ACHN (cell line): ENCODE measurements at places on chromosomes 16 and 17.

DNA sequence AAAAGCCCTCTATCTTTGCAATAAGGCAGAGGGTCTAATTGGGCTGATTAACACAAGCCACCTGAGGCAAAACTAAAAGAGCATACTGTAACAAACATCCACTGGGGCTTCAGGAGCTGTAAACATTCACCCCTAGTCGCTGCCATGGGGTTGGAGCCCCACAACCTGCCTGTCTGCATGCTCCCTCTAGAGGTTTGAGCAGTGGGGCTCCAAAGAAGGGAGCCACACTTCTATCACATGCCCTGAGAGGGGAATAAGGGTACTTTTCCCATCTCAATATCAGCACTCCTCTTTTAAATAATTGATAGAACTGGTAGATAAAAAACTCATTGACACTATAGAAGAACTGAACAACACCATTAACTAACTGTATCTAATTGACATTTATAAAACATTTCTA is 130.1 kb upstream of the COX10 start:
- no peak for DNase-seq

GRCh38 chr16:19173649-19174383 is 5.8 kb downstream of the SYT17 start:
- DNase-seq, result no peak

DNA sequence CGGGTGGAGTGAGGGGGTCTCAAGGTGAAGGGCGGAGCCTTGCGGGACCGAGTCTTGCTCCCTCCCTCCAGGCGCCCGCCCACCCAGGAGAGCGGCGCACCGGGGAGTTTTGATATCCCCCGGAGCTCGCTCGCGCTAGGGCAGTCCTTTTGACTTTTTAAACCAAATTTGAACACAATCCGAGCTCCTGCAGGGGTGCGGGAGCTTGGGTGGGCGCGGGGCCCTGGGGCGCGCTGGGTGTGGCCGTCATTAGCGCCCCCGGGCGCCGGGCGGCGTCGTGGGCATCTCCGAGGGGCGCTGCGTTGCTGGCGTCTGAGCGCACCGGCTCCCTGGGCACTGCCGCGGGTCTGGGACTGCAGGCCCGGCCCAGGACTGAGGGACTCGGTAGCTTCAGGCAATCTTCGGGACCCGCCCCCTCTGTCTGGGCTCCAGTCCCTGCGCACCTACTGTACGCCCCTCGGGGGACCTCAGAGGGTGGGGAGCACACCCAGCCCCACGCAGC is 10.9 kb downstream of the MAF start:
- DNase-seq, result no peak

- peak; percentile 96 for DNase-seq
Observed at GRCh38 chr17:57518587-57519581, 226.2 kb downstream of the CCDC182 start.

DNA sequence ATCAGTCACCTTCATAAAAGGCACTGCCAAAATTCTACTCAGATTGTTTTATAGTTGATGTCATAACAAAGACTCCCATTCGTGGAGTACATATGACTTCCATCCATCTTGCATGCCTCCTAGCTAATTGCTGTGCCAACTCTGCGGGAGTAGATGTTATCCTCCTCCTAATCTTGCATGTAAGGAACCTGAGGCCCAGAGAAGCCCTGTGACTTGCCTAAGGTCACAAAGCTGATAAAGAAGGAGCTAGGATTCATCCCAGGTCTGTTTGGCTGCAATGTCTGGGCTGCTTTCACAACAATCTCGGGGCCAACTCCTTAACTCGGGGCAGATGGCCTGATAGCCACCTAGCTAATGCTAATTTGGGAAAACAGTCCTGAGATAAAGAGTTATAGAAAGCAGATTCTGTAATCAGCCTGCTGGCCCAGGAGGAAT is 87.3 kb downstream of the YPEL2 start:
- DNase-seq, result no peak

DNA sequence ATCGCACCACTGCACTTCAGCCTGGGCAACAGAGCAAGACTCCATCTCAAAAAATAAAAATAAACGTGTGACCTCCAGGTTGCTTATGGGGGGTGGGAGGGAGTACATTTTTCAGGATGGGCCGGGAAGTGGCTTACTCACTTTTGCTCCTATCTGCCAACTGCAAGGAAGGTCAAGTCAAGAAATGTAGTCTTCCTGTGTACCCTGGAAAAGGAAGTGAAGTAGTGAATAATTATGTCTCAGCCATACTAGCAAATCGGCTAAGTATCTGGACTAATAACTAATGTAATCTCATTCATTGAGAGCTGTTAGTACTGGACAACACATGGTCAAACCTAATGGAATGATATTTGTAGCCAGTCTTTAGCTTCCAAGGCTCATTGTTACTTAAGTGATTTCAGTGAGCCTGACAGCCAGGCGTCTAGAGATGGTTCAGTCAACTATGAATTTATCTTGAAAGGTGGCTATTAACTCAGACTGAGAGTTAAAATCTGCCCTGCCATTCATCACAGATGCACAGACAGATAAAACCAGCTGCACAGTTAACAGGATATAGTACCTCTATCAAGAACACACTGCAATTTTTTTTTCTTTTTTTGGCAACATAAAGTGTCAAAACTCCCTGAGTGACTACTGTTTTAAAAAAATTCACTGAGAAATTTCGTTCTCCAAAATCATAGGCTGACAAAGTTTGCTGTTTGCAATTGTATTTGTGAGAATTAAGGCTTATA is 3.7 kb upstream of the TACO1 start:
- DNase-seq, result no peak

DNA sequence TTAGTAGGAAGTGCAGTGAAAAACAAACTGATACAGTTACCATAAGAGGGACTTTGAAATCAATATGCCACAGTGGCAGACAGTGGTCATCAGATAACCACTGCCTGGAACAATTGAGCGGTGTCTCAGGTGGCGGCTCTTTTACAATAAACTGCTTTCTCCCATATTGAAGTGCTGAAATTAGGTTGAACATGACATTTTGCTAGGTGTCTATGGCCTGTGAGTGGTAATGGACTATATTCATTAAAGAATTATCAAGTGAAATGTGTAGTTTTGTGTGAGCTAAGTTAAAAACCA is 214.7 kb downstream of the RPTOR start:
- no peak for DNase-seq

- no peak for DNase-seq
Observed at GRCh38 chr17:72305472-72305871, 184.7 kb downstream of the SOX9 start.

DNA sequence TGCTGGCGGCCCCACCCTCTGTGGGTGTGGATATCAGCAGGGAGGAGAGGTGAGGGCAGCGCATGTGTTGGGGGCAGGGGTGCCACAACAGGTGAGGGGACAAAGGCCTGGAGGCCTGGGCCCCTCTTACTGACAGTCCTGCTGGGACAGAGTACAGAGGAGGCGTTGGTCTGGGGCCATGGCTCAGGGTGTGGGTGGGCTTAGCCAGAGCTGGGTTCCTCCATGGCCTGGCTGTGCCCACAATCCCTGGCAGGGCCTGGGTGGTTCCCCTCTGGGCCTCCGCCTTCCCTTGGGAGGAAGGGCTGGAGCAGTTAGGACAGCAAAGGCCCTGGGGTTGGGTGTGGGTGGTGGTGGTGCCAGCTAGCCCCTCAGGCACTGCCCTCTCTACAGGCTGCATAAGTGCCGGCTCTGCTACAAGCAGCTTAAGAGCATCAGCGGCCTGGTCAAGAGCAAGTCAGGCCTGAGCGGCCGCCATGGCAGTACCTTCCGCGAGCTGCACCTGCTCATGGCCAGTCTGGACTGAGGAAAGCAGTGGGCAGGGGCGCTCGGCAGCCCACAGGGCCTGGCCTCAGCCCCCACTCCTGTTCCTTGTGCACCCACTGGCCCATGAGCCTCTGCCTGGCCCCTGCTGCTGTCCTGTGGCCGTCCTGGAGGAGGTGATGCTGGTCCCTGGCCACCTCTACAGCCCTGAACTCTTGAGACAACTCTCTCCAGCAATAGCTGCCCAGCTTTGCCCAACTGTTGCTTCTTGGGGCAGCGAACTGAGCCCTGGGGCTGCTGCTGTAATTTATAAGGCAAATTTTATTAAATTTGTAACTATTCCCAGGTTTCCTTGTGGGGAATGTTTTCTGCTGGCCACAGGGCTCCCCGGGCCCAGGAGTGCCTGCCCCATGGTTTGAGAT is 21.1 kb downstream of the KATNB1 start:
- DNase-seq, result no peak

DNA sequence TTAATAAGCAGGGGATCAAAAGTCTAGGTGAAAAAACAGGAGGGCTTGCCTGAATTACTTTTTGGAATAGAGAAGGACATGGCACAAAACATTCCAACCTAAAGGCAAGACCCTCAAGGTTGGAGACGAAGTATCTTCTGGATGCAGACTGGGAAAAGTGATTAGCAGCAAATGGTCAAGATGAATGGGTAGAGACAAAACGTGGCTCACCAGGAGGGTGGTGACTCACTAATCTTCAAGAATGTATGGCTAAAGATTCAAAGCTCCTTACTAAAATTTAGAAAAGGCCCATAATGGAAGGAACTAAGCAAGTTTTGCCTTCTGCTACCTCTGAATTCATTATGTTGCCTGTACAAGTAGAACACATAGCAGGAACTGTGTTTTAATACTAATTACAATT is 469.5 kb upstream of the RBFOX1 start:
- DNase-seq, result no peak
